Fibroblast of lung (primary cell): ENCODE measurements at places on chromosomes 1 and 21.

DNA sequence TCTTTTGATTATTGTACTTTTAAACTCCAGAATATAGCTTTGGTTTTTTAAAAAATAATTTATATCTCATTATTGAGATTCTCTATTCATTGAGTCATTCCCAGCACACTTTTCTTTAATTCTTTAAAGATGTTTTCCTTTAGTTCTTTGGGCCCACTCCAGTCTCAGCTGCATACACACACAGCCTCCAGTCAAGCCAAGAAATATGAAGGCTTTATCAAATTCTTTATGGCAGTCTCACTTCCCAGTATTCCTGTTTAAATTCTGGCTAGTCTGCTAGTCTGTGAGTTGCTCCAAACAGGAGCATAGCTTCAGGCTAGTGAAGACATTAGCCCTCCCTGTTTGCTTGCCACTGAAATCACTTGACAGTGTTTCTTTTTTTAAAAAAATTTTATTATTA lies 61.2 kb downstream of the CRP start:
- no peak overlapping the region for H3K27ac ChIP-seq
- no peak overlapping the region for H3K4me3 ChIP-seq
- DNase-seq, result peak; percentile 43
- no peaks in the 10 kb centered on the region for H3K27me3 ChIP-seq
- no peaks in the 10 kb centered on the region for H3K36me3 ChIP-seq

GRCh38 chr1:53187401-53187800 lies 9.2 kb upstream of the CPT2 start:
- no peak overlapping the region for H3K4me3 ChIP-seq
- no peak overlapping the region for H3K27ac ChIP-seq
- H3K4me1 ChIP-seq, result peaks cover 23% of the 10 kb centered on the region
- H3K27me3 ChIP-seq, result no peaks in the 10 kb centered on the region
- DNase-seq, result no peak

GRCh38 chr1:101769520-101769919 lies 227.2 kb downstream of the OLFM3 start:
- DNase-seq, result no peak
- H3K36me3 ChIP-seq, result no peaks in the 10 kb centered on the region
- H3K27ac ChIP-seq, result no peak overlapping the region
- H3K4me1 ChIP-seq, result no peaks in the 10 kb centered on the region

DNA sequence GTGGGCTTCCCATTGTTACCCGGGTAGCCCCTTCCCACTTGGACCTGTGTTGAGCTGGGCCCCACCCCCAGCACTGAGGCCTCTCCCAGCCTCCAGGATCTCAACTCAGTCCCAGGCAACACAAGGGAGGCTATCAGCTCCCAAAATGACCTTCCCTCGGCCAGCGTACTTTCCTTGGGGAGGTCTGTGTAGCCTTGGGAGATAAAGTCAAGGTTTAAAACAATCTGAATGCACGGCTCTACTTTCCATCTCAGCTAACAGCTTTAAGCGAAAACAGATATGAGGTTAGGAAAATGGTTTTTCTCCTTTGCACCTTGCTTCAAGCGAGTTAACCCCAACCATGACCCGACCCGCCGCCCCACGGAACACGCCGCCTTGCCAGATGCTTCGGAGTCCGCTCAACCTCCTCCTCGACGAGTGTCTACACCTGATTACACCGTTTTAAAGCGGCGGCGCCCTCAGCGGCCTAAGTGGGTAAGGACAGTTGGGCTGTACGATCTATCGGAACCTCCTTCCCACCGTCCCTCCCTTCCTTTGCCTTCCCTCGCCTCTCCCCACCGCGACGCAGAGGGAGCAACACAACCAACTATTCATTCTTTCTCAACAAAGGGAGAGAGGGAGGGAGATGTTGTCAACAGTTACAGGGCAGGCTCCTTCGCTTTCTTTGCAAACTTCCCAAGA lies 1.1 kb downstream of the BCAR3 start:
- peak overlapping the region; percentile 83 for H3K27ac ChIP-seq
- no peaks in the 10 kb centered on the region for H3K27me3 ChIP-seq
- H3K4me1 ChIP-seq, result peaks cover 24% of the 10 kb centered on the region

- no peaks in the 10 kb centered on the region for H3K4me1 ChIP-seq
- H3K27ac ChIP-seq, result no peak overlapping the region
- peak; percentile 27 for DNase-seq
- peaks cover 4% of the 10 kb centered on the region for H3K27me3 ChIP-seq
Measured at GRCh38 chr21:33121715-33122475, 52.0 kb downstream of the OLIG1 start.

DNA sequence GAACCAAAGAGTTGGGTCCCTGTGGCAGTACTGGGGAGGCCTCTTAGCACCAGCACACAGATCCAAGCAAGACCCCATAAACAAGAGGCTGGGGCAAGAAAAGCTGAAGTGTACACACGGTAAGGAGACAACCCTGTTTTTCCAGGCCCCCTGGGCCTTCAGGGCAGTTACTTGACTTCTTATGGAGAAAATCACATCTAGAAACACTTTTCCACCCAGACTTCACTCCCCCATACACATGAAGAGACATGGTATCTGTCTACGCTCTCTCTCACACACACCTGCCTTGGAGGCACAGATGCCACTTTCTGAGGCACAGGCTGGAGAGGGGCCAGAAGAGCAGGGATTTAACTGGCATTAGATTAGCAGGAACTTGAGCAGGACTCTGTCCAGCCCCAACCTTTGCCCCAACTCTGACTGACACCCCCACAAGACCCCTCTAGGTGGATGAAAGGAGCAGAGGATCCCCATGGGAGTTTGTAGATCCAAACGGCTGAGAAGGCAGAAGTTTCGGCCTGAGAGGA lies 2.2 kb downstream of the CERS2 start:
- no peak for DNase-seq
- peak overlapping the region; percentile 86 for H3K27ac ChIP-seq
- H3K4me3 ChIP-seq, result peak overlapping the region; percentile 83

- DNase-seq, result no peak
- no peak overlapping the region for H3K27ac ChIP-seq
- no peaks in the 10 kb centered on the region for H3K4me1 ChIP-seq
Measured at GRCh38 chr1:208013210-208013609, 102.3 kb upstream of the CD34 start.

DNA sequence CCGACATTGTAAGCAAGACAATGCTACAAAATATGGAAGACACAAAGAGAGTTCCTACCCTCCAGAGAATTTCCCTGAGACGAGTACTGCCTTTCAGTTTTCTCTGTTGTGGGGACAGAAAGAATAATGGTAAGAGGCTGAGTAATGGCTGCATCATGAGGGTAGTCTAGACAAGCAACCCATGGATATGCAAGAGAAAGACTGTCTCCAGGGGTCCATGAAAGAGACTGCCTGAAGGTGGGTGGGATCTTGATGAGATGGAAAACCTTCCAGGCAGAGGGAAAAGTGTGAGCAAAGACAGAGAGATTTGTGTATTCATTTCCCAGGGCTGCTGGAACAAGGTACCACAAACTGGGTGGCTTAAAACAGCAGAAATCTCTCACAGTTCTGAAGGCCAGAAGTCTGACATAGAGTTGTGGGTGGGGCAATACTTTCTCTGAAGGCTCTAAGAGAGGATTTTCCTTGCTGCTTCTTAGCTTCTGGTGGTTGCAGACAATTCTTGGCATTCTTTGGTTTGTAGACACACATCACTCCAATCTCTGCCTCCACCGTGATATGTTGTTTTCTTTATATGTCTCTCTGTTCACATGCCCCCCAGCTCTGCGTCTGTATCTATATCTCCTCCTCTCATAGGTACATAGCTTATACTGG lies 41.4 kb downstream of the ANP32E start:
- no peak overlapping the region for H3K27ac ChIP-seq
- no peak overlapping the region for H3K4me3 ChIP-seq
- peaks cover 5% of the 10 kb centered on the region for H3K4me1 ChIP-seq
- H3K27me3 ChIP-seq, result no peaks in the 10 kb centered on the region
- no peaks in the 10 kb centered on the region for H3K36me3 ChIP-seq
- peak; percentile 81 for DNase-seq

DNA sequence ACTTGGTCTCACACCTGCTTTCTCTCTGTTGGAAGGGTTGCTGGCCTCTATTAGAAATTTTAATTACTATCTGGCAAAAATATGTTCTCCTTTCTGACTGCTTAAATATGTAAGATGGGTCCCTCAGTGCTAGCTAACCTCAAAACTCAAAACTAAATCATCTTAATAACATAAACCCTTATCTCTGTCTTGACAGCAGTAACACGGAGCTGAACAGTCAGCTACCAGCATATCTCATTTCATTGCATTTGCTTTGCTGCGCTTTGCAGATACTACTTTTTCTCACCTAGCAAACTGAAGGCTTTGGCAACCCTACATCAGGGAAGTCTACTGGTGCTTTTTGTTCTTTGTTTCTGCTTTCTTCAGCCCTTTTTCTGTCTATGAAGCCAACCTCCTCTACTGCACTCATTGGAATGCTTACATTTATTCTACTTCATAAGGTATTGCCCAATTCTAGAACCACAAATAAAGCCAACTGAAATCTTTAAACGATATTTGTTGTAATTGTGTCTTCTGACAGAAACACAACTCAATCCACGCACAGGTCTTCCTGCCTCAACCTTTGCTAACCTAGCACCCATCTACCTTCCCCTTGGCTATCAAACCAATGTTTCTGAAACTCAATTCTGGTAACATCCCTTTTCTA lies 95.6 kb downstream of the RERE start:
- no peaks in the 10 kb centered on the region for H3K27me3 ChIP-seq
- H3K4me3 ChIP-seq, result no peak overlapping the region
- H3K27ac ChIP-seq, result no peak overlapping the region
- H3K36me3 ChIP-seq, result no peaks in the 10 kb centered on the region

GRCh38 chr1:159872891-159873290 lies 10.4 kb upstream of the VSIG8 start:
- H3K4me3 ChIP-seq, result no peak overlapping the region
- no peak overlapping the region for H3K27ac ChIP-seq
- no peaks in the 10 kb centered on the region for H3K36me3 ChIP-seq
- DNase-seq, result no peak
- H3K4me1 ChIP-seq, result peaks cover 10% of the 10 kb centered on the region

GRCh38 chr1:21616372-21616771 lies 52.8 kb downstream of the RAP1GAP start:
- H3K4me3 ChIP-seq, result no peak overlapping the region
- DNase-seq, result no peak
- H3K36me3 ChIP-seq, result no peaks in the 10 kb centered on the region
- H3K27me3 ChIP-seq, result peaks cover 5% of the 10 kb centered on the region
- no peak overlapping the region for H3K27ac ChIP-seq
